ENCODE measurements at places on chromosomes 12 and 14. TPM values are rescaled to one million over a fixed set of nuclear protein-coding genes. Genes with fewer than 3 reads are reported as not detected.

DNA sequence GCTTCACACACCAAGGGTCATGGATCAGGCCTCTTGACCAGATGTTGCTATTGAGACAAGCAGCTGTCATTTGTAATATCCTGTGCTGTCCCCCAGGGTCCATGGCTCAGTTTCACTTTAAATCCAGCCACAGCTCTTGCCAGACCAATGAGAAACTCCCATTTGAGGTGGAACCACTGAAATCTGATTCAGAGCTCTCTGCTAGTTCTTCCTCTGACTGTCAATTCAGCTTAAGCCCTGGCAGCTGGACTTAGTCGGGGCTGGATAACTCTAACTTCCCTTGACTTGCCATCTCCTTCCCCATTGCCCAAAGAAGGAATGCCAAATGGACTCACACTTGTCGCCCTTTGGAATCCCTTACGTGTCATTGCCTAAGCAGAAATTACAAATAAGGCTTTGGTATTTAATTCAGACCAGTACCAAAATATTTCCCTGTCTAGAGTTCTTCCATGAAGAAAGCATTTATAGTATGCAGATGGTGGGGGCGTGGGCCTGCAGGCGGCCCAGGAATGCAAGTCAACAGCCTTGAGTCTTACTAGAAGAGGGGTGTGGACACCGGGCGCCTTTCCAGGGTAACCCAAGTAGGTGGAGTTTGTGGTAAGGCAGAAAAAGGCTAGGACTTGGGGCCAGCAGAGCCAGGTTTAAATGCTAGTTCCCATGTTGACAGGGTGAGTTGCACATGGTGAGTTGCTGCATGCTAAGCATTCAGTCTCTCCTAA is 96.9 kb upstream of the TMPO start:
- no peak for DNase-seq

GRCh38 chr14:68468437-68469207 is 324.2 kb downstream of the ZFP36L1 start:
- DNase-seq: peak; percentile 31

Gene ALDH2
- total RNA-seq: 1.6 TPM

- peak; percentile 41 for DNase-seq
These were observed 966 bp downstream of the SINHCAF start for GRCh38 chr12:31324845-31325523.

- no peak for DNase-seq
These were observed 7.5 kb downstream of the TBK1 start for GRCh38 chr12:64459394-64459891.

GRCh38 chr14:101962503-101962874 is 1.9 kb upstream of the DYNC1H1 start:
- no peak for DNase-seq

Data from activated naive CD8-positive, alpha-beta T cell treated with anti-CD3 and anti-CD28 coated beads for 36 hours (primary cell).